ENCODE measurements at places on chromosomes 6 and 20.
A peak's percentile ranks its signal among the peaks of the same experiment; 100 is the strongest.

- DNase-seq = no peak
Measured at GRCh38 chr6:149890629-149891045, 7.3 kb downstream of the RAET1E start.

GRCh38 chr6:8993111-8993510, 557.8 kb upstream of the SLC35B3 start:
- no peak for DNase-seq

DNA sequence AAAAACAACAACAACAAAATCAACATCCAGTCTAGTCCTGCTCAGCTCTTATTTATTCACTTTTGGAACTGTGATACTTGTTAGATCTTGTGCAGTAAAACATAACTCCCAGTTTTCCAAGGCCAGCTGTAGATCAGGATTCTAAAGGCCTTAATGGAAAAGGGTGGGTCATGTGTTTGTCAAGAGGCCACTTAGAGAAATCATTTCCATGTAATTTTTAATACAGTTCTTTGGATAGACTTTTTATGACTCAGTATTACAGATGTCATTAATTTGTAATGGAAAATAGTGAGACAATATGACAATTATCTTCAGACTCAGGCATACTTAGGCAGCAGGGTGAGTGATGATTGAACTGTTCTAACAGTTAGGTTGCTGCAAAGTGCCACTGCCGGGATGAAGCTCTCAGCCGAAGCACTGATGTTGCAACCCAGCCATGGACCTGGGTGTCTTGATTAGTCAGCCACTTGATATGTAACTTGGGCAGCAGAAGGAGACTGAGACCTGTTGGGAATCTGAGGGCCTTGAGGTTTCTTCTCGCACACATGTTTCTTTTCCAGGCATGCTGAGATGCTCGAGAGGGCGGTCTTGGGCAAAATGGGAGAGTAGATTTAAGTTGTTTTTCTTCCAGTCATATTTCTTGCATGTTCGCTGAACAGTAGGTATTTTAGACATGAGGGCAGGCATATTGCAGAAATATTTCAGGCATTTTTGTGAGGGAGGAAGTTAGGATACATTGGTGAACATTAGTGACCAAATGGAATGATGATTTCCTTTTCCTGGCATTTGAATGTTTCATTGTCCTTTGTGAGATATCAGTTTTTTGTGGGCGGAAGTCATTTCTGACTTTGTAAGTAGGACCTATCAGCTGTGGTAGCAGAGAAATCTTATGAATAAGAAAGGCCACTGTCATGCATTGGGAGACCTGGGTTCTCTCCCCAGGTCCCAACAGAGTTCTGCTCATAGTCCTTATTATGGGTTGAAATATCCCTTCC, 52.3 kb downstream of the SLX4IP start:
- peak; percentile 9 for DNase-seq

GRCh38 chr20:47493175-47493962, 8.3 kb upstream of the NCOA3 start:
- peak; percentile 52 for DNase-seq

DNA sequence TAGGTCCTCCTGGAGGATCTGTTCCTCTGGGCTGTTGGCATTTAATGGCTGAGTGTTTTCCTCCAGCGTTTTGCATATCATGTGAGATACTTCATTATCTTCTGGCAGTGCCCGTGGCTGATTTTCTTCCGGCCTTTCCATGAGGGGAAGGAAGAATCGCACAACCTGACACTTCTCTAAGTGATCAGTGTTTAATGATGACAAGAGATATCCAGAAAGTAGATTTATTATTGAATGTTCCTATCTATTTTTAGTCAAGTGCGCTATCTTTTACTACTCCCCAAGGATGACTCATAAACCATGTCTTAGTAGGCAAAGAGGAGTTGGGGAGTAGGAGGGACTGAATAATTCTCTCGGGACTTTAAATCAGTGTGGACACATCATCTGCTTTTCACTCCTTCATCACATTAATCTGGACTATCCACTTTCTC, 149.7 kb downstream of the PLCB4 start:
- DNase-seq = no peak

DNA sequence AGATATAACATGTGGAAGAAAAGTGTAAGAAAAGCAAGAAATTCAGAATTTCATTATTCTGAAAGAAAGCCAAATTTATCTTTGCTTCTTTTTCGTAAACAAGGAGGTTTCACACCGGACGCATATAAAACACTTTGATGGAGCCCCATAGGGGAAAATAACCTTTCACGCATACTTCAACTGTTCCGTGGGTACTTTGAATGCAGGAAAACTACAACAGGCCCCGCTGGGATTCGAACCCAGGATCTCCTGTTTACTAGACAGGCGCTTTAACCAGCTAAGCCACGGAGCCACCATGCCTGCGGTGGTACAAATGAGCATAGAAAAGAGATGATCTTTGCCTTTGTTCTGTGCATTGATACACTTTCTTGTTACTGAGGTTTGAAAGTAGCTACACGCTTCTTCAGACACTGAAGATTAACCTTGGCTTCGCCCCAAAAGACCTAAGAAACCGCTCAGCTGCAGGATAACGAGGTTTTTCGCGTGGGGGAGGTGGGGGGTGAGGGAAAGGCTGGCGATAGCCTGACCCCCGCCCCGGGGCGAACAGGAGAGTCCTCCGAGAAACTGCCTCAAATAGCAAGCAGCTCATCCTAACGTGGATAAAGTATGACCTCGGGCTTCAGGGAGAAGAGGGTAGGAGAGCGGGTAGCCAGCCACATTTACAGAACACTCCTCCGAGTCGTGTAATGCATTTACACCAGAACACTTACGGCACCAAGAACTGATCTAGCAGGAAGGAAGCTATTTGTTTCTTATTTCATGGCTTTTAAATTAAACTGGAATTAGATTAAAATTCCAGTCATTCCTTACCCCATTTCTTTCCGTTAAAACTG, 5.3 kb upstream of the HMGN4 start:
- peak; percentile 90 for DNase-seq

DNA sequence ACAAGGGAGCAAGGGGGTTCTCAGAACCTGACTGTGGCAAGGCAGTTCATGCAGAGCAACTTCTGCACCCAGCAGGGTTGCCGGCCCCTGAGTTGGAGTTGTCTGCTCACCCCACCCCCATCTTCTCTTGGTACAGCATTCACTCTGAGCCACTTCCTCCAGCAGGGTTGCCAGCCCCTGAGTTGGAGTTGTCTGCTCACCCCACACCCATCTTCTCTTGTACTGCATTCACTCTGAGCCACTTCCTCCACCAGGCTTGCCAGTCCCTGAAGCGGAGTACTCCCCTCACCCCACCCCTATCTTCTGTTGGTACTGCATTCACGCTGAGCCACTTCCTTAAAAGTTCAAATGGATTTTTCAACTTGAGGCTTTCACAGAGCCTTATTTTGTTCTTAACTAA, 79.7 kb upstream of the SYNDIG1 start:
- DNase-seq = peak; percentile 43

DNA sequence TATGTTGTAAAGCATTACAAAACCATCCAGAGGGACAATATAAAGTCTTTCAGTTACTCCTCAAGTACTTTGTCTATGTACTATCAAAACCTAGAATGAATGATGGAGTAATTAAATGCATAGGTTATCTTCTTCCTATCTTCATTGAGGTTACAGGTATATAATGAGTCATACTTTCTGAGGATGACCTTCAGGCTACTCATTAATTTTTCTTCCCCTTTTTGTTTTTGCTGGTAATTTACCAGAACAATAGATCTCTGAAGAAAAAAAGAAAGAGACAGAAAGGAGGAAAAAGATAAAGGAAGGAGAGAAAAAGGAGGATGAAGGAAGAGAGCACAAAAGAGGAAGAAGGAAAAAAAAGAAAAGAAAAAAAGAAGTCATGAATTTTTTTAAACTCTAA, 398.4 kb downstream of the TBC1D32 start:
- DNase-seq = no peak

DNA sequence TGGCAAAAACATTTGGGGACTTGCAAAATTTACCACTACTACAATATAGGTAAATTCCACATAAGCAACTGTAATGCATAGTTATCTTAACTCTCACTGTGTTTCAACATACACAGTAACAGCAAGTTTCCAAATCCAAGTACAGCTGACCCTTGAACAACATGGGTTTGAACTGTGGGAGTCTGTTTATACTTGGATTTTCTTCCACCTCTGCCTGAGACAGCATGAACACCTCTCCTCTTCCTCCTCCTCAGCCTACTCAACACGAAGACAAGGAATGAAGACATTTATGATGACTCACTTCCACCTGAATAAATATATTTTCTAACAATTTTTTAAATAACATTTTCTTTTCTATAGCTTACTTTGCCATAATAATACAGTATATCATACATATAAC, 25.6 kb downstream of the MAN1A1 start:
- DNase-seq = no peak

GRCh38 chr20:63067721-63068560, 61.2 kb upstream of the BHLHE23 start:
- no peak for DNase-seq

DNA sequence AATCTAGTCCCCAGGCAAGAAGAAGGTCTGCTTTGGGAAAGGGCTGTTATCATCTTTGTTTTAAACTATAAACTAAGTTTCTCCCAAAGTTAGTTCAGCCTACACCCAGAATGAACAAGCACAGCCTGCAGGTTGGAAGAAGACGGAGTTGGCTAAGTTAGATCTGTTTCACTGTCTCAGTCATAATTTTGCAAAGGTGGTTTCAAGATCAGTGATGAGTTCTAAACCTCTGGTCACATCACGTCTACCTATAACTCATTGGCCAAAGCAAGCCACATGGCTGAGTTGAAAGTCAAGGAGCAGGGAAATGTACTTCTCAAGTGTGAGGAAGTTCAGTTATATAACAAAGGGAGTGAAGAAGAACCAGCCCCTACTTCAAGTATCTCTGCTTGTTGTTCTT, 50.5 kb upstream of the ECI2 start:
- DNase-seq = no peak

GRCh38 chr6:5729080-5729434, 277.7 kb downstream of the NRN1 start:
- no peak for DNase-seq

DNA sequence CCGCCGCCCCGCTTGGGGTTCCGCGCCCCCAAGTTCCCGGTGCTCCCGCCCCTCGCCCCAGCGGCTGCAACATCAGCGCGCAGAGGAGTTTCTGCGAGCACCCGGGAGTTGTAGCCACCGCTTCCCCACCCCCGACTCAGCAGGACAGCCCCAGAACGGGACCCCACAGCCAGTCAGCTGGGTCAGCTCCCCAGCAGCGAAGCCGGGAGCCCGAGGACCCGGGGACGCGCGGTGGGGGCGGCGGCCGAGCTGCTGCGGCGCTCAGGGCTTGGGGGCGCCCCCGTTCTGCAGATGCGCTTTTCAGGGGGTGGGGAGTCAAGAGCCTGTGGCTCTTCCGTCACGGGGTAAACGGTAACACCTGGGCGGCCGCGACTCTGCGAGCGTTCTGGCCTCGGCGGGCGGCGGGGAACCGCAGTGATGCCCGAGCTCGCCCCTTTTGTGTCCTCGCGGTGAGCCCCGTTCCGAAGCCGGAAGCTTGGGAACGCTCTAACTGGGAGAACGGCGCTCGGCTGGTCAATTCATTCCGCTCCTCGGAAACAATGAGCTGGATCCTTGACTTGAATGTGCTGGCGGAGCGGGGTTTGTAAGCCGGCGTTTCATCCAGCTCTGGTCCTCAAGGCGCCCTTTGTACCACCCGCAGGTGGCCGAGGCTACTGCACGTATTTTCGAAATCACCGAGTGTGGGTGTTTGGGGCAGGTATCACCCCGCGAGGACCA, 774 bp downstream of the PLEKHG1 start:
- DNase-seq = peak; percentile 1

GRCh38 chr20:17946572-17947473, 21.8 kb downstream of the SNX5 start:
- no peak for DNase-seq

DNA sequence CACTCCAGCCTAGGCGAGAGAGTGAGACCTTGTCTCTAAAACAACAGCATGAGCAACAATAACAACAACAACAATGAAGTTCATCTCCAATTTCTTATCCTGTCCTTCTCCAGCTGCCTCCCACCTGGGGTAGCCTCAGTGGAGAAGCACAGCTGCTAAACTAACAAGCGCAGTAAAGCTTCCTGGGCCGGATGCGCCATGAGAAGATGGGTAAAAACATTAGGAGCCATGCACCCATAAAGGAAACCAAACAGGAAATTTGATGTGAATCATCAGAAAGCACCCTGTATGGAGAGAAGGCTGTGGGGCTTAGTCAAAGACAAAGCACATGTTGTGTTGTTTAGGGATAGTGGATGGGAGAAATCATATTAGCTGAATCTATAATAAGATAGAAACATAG, 61.1 kb upstream of the CCN6 start:
- DNase-seq = peak; percentile 44

GRCh38 chr6:135972150-135972549, 120.6 kb downstream of the PDE7B start:
- DNase-seq = no peak

DNA sequence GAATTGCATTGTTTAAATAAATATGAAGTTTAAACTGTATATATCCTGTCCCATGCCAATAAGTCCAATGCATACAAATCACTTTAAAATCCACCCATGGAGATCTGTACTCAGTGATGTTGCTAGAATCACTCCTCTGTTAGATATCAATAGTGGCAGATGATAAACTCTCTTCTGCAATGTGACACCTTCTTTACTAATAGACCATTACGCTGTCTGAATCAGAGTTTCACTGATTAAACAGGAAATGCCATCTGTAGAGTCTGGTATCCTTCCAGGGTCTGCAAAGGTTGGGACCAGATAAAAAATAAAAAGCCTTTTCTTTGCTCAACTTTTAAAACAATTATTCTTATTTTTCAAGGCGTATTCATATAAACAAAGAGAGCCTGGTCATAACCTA, 134.5 kb downstream of the EDN3 start:
- no peak for DNase-seq

DNA sequence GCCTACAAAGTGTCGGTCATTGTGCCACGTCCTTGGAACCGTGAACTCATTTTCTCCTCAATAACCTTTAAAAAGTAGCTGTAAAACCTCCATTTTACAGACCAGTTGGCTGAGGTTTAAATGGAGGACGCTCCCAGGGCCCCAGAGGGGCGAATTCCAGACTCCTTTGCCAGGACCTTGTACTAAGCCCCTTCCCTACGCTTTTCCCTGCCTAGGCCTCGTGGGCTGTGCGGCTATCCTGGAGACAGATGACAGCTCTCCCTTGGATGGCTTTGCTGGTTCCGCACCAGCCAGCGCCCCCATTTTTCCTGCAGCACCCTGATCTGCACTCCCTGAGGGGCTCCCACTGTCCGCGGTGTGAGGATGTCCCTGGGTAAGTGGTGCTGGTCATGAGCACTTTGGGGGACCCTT, 12.1 kb upstream of the SNHG17 start:
- no peak for DNase-seq

GRCh38 chr6:139852067-139852466, 477.6 kb upstream of the CITED2 start:
- DNase-seq = no peak
